ENCODE measurements at places on chromosomes 3 and 15.

DNA sequence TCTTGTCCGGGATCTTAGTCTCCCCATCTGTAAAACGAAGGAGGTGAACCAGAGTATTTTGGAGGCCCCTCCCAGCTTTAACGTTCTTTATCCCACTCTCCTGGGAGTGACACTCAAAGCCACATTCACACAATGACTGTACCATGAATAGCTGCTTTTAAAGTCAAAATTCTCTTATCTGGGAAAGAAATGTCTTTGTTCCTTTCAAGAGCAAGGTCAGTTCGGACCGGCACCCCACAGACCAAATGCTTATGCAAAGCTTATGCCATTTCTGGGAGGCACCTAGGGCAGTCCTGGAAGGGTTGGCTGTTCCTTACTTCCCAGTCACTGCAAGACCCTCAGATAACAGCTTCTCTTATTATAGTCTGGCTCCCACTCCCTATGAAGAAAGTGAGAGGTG, 53.5 kb upstream of the WNT5A start:
- no peak for DNase-seq

DNA sequence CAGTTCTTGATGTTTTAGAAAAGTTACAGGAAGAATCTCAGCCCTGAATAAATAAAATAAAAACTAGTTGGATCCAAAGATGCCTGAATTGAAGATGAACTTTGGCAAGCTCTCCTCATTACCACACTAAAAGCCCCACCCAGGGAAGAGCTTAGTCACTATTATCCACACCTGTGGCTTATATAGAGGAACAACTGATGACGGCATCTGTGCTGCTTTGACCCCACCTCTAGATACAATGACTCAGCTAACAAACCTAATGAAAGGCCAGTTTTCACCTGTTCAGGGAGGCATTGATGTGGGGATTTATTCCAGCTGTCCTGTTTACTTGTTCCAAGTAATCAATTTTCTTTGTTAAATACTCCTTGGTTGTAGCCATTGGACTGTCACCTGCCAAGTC, 604.7 kb upstream of the EPHA6 start:
- DNase-seq, result no peak

DNA sequence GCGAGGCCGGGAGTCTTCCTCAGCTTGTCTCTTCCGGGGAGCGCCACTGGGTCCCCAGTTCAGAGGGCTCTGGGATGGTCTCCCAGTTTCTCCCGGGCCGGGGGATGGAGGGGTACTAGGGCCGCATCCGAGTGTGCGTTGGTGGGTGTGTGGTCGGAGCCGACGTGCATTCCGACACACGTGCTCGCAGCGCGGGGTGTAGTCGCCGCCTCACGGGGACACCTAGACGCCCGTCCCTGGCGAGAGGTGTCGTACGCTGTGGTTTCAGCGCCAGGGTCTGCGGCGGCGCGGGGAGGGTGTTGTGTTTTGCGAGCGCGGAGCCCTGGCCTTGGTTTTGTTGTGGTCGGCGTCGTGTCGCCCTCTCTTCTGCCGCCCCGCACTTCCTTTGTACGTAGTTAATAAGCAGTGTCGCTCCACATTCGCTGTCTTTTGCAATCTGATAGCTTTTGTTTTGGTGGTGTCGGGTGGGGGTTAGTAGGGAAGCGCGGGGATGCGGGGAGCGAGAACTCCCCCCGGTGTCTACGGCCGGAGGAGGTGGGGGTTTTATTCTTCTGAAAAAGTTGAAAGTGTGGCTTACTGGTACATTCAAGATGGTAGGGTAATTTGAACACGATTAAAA, 2.2 kb downstream of the IGF1R start:
- DNase-seq, result peak; percentile 48

DNA sequence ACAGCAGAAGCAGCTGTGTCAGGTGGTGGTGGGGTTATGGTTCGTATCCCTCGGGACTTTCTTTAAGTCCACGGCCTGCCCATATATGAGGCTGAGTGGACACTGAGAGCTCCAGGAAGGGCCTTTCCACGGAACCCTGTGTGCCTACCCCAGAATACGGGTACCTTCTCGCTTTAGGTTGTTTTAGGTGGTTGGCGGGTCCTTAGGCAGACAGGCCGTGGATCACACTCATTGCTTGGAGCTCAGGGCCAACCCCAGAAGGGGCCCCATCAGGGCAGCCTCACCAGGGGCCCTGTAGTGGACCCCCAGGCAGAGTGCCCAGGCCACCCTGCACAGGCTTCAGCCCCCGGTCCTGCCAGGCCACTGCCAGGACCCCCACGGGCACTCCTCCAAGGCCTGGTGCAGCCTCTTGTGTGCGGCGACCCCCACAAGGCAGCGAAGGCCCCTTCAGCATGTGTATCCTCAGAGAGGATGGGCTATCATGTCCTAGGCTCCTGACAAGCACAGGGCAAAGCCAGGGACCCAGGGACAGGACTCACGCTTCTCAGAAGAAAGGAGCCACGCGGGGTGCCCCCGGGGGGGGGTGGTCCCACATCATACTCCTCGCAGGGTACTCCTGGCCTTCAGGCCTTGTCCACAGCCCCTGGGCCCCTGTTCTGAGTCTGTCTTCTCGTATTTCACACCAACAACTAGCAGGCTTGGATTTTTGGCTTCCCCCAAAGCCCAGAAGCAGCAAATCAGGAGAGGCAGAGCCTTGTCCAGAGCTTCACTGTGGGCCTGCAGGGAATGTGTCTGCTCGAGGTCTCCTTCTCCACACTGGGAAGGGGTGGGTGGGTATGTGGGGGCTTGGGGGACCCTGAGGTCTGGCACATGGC, 93.4 kb downstream of the LRRK1 start:
- DNase-seq, result no peak

- DNase-seq, result no peak
These were observed 89.5 kb downstream of the PTPRG start for GRCh38 chr3:61650719-61651410.

DNA sequence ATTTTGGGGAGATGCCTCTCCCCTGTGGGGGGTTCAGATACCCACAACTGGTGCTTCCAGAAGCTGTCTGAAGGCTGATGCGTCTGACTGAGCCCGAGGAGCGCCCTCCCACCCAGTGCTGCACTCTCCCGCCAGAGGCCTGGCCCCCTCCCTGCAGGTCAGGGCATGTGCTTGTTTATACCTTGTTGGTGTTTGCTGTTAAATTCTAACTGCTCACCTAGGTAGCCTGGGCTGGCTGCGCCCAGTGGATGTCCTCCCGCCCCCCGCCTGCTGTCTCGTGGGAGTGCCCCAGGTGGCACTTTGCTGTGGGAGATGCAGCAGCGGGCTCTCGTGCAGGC, 12.9 kb downstream of the KLF13 start:
- DNase-seq, result no peak

DNA sequence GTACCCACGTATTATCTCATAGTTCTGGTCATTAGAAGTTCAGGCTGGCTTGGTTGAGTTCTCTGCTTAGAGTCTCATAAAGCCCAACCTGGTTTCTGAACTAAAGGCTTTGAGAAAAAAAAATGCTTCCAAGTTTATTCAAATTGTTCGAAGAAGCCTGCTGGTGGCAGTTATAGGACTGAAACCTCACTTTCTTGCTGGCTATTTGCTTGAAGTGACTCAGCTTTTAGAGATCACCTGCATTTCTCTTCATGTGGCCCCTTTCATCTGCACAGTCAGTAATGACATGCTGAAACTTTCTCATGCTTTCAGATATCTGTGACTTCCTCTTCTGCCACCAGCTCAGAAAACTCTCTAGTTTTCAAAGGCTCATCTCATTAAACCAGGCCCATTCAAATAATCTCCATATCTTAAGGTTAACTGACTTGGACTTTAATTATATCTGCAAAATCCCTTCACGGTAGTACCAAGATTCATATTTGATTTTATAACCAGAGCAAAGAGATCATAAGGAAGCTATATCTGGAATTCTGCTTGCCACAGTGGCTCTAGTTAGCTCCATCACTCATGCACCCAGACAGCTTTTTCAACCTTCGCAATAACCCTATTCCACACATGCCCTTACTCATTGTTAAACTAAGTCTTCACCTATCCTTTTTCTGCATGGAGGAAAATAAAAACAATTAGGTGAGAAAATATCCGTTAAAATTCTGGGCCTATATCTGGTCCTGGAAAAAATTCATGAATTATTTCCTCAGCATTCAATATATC, 433.8 kb upstream of the CBLB start:
- no peak for DNase-seq

- DNase-seq, result no peak
These were observed 41.4 kb upstream of the ATG7 start for GRCh38 chr3:11230832-11231231.

DNA sequence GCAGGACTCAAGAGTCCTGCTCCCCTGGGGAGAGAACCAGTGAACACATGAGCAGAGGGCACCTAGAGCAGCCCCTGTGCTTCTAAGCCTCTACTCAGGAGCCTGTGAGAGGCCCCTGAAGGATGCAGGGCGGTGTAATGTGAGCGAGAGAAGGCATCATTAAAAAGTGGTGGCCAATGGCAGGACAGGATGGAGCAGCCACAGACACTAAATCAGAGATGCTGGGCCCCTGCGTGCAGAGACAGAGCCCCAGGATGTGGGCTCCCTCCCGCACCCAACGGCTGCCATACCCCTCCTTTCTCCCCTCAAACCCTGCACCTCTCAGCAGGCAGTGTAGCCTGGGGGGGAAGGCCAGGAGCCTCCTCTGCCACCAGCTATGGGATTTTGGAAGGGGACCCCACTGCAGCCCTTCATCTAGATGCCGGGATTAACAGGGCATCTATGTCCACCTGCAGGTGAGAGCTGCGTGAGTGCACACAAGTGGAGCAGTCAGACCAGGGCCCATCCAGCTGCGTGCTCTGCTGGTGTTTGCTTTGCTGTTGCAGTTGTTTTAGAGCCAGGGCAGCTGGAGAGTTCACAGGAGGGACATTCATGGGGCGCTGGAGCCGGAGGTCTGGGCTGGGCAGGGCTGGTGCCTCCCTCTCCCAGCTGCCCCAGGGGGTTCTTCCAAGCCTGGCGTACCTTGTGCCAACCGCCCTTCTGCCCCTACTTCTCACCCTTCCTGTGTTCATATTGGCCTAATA, 5.1 kb upstream of the IQSEC1 start:
- no peak for DNase-seq

GRCh38 chr3:171783626-171784025, 26.7 kb downstream of the PLD1 start:
- DNase-seq, result no peak

DNA sequence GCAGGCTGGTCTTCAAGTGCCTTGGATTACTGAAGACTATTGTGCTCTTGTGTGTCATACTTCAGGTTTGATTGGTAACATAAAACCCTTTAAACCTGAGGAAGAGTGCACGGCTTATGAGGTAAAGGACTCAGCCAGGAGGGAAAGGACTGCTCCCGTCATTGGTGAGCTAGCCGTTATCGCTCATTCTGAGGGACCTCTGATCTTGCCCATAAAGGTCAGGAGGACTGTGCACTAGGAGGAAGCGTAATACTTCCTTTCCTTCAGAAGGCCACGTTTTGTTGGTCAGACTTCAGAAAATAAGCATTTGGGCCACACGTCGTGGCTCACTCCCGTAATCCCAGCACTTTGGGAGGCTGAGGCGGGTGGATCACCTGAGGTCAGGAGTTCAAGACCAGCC, 37.7 kb downstream of the PXK start:
- no peak for DNase-seq

GRCh38 chr15:59194639-59195325, 11.9 kb upstream of the LDHAL6B start:
- DNase-seq, result no peak

- no peak for DNase-seq
These were observed 888.6 kb downstream of the AGBL1 start for GRCh38 chr15:86968244-86968643.

GRCh38 chr3:161598639-161599038, 102.0 kb downstream of the OTOL1 start:
- DNase-seq, result no peak

GRCh38 chr15:57422113-57422754, 45.9 kb downstream of the CGNL1 start:
- no peak for DNase-seq

GRCh38 chr3:54083921-54084320, 38.4 kb upstream of the CACNA2D3 start:
- DNase-seq, result no peak

All from fibroblast of skin of abdomen (primary cell).